NCI-H1694 (cell line): ENCODE measurements at places on chromosomes 5 and 9.
A peak's percentile ranks its signal among the peaks of the same experiment; 100 is the strongest.

DNA sequence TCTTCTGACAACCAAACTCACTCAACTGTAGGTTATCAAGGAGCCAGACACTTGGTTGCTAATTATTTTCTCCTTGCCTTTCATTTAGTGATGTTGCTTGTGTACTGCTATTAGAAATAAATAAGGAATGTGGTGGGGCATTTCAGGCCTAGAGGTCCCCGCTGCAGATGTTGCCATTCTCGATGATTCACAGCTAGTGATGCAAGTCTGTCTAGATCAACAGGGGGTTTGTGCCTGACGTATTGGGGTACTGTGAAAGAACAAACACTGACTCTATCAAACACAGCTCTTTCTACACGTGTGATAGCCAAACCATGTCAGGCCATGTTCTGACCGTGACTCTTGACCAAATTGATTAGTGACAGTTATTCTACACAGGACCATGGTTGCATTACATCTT is 144.7 kb downstream of the OSTF1 start:
- no peak for DNase-seq

GRCh38 chr9:3809724-3810123 is 283.9 kb upstream of the RFX3 start:
- no peak for DNase-seq

- no peak for DNase-seq
Measured at GRCh38 chr9:130990306-130990977, 18.5 kb upstream of the LAMC3 start.

GRCh38 chr9:76665458-76665857 is 98.8 kb upstream of the PCA3 start:
- no peak for DNase-seq

DNA sequence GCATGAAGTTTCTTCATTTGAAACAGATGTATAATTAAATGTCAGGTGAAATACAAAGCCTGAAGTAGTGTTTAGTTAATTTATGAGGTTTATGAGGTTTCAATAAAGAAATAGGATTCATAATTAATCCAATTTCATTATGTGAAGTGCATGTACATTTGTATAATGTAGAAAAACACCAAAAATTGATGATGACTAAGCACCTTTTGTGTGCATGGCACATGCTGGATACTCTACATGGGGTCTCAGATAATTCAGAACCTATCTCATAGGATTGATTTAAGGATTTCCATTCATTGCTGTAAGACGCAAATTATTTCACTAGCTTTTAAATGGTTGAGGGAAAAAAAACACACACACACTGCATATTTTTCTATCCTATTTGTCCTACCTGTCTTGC is 143.9 kb downstream of the ESM1 start:
- DNase-seq = no peak

DNA sequence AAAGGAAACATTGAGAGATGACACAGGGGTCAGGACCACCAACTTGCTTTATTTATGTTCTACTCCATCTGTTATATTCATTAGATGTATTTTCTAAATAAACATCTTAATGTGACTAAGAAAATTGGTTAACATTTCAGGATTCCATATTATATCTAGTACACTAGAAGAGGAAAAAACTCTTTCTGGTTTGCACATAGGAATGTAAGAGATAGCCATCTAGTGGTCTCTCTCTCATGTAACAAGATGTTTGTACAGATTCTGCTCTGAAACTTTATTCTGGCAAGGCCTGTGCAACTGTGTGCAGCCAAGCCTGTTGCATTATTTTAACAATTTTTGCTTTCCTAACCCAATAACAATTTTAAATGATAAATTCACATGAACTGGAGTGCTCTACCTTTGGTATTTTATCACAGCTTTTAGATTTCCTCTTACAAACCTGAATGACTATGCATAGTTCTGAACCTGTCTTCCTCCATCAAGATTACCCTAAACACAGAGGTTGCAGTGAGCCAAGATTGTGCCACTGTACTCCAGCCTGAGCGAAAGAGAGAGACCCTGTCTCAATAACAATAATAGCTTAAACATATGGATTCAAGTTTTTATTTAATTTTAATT is 148.2 kb downstream of the GIN1 start:
- no peak for DNase-seq

DNA sequence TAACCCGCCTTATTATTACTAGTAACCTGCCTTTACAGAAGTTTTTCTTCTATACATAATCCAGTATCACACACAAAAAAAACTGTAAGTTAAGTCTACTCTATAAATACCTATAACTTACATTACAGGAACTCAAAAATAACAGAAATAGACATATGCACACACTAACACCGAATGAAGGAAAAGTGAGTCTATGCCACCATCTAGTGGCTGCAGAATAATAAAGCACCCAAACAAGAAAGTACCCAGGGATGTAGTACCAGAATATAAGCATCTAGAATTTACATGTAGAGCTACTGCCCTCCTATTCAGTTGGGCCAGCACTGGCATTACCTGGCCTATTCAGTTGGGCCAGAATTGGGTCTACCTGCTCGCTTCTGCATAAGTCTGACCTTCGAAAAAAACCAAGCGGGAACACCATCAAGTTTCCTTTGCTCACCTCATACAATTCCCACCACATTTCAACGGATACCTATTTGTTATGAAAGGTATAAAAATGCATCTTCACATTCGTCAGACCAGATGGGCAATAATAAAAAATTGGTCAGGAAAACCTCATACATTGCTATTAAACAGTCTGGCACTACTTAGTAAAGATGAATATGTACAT is 4.0 kb upstream of the NIPSNAP3A start:
- peak; percentile 48 for DNase-seq

- no peak for DNase-seq
Measured at GRCh38 chr5:135707302-135707701, 127.2 kb upstream of the SLC25A48 start.

- DNase-seq = no peak
Measured at GRCh38 chr9:68643901-68644809, 60.9 kb upstream of the PIP5K1B start.

DNA sequence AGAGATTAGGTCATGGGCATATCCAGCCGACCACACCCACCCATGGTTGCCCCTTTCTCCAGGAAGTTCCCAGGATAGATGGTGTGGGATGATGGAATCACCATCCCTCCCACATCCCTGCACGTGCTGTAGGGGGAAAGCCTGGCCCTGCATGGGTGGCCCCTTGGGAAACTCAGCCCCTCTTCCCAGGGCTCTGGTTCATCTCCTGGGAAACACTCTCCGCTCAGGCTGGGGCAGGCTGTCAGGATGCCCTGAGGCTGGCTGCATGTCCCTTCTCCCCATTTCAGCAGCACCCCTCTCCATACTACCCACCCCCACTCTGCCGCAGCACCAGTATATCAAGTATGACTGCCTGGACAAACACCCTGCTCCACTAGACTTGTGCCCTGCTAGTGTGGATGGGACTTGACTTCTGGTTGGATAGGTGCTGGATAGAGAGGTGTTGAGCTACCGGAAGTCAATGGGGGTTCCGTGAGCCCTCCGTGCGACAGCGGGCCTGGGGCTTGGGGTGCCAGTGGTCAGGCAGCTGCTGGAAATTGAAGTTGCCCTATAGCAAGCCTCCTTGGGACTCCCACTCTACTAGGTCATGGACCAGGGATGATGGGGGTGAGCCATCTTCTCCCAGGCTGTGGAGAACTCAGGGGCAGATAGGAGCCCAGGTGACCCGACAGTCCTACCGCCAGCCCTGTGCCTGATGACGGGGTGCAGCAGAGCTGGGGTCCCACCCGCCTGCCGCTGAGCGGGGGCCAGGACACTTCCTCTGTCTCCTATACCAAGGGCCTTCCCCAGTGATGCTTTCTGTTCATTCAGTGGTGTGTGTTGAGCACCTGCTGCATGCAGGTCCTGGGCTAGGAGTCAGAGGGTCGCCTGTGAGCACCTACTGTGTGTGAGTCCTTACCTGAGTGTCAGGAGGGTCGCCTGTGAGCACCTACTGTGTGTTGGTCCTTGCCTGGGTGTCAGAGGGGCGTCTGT is 69.4 kb upstream of the COL5A1 start:
- no peak for DNase-seq
